Prostate gland (tissue), 2 donors: ENCODE measurements at places on chromosomes 7 and 10. TPM values are rescaled to one million over a fixed set of nuclear protein-coding genes. Genes with fewer than 3 reads are reported as not detected.

DNA sequence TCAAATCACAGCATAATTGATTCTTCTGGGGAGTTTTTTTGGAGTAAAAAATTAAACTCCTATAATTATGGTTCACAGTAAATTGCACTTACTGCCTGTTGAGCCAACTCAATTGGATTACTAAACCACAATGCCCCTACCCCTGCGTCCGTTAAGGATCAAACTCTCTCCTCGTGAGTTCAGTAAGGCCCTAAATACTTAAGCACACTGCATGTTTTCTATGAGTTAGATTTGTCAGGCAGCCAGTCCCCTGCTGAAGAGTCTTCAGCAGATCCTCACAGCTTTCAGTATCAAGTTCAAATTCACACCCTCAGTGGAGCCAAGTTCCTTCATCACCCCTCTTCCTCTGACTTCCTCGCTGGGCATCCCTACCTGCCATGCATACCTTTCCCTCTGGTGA is 275.0 kb upstream of the BMPER start:
- DNase-seq: no peak

GRCh38 chr10:58968389-58968755 is 208.1 kb upstream of the PHYHIPL start:
- no peak for DNase-seq

Gene ECHDC3
- 98.3 TPM for total RNA-seq

DNA sequence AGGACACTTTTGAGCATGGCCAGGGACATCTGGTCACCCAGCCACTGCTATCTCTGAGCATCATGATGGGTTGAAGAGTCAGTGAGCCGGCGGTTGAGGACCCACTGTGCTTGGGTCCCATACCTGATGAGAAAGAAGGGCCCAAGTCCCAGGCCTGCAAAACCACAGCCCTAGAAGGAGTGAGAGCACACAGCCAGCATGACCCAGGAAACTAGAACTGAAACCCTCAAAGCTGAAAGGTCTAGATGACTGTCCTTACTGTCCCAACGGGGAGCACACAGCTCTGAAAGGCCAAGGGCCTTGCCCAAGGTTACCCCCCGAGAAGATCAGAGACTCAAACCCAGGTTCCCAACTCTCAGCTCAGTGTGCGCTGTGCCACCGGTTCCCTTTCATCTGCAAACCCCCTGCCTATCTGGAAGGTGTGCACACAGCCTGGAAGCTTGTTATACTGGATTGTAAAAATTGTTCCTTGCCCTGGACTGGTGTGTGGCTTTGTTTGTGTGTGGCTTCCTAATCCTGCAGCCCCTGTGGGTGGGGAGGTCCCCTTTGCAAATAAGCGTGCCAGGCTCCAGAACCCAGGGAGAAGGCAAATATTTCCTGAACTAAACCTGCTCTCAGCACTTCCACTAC is 22.6 kb upstream of the PSAP start:
- no peak for DNase-seq

DNA sequence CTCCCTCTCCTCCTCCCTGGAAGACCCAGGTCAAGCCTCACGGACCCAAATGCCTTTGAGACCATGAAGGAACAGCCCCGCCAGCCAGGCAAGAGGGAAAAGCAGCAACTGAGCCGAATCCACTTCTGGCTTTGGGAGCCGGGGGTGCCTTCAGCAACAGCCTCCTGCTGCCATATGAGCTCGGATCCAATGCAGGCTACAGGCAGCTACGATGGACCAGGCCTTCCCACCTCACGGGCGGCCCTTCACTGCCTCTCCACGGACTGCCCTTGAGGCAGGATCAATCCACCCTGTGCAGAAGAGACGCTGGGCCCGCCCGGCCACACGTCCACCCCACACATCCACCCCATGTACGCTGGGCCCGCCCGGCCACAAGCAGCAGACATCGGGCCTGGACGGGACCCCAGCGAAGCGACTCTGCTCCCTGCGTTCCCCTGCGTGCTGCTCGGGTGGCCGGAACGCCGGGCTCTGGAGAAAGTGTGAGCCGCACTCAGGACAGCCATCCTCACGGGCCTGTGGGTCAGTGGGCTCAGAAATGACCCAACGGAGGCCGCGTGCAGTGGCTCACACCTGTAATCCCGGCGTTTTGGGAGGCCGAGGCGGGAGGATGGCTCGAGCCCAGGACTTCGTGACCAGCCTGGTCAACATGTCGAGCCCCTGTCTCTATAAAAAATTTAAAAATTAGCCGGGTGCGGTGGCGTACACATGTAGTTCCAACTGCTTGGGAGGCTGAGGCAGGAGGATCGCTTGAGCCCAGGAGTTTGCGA is 82.0 kb downstream of the FOXL3 start:
- no peak for DNase-seq

Gene MMD2
- 14.7 TPM for total RNA-seq
